PC-9 (cell line): ENCODE measurements at places on chromosomes 13 and 19. TPM values are rescaled to one million over a fixed set of nuclear protein-coding genes. Genes with fewer than 3 reads are reported as not detected.

Gene ZNF568
- total RNA-seq = 5.8 and 6.4 TPM in 2 replicates

Gene VN1R2
- not detected in 2 replicates for total RNA-seq

Gene MPHOSPH8
- total RNA-seq = 17.0 and 18.2 TPM in 2 replicates

Gene ZNF846
- total RNA-seq = 8.3 and 9.6 TPM in 2 replicates

Gene GSX1
- not detected in 2 replicates for total RNA-seq

Gene DOHH
- 7.7 and 11.7 TPM in 2 replicates for total RNA-seq

Gene BST2
- 2.7 and 3.3 TPM in 2 replicates for total RNA-seq

Gene ELAVL1
- total RNA-seq = 101 and 108 TPM in 2 replicates

Gene ZNF14
- 2.8 and 3.0 TPM in 2 replicates for total RNA-seq

Gene ZNF575
- 5.2 and 6.5 TPM in 2 replicates for total RNA-seq
